ENCODE measurements at places on chromosomes 7 and 10.

DNA sequence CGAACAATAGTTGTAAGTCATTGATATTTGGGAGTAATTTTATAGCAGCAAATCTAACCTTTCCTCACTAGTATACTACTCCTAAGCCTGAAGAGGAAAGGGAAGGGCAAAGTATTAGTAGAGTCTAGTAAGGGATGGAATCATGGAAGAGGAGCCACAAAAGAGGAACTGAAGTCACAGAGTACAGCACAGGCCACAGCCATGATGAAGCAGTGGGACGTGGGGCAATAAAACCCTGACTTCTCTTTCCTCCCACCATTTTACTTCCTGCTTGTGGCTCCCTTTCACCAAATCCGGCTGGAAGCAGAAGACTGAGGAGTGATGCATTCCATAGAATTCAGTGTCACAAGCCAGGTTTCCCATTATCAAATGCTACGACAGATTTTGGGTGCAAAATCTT lies 58.7 kb downstream of the CABCOCO1 start:
- DNase-seq: no peak

DNA sequence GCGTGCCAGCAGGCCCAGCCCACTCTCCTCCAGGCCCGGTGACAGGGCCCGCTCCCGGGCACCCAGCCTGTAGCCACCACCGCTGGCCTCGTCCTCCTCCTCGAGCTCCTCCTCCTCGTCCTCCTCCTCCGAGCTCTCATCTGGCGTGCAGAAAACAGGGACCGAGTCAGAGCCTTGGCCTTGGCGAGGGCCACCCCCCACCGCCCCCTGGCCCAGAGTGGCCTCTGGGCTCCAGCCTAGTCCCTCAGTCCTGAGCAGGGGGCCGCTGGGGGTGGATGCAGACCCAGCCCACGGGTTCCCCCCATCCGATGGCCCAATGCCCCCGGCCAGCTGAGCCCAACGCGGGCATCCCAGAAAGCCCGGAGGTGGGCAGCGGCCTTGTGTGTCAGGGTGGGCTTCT lies 62.9 kb downstream of the SLC29A4 start:
- DNase-seq: no peak

DNA sequence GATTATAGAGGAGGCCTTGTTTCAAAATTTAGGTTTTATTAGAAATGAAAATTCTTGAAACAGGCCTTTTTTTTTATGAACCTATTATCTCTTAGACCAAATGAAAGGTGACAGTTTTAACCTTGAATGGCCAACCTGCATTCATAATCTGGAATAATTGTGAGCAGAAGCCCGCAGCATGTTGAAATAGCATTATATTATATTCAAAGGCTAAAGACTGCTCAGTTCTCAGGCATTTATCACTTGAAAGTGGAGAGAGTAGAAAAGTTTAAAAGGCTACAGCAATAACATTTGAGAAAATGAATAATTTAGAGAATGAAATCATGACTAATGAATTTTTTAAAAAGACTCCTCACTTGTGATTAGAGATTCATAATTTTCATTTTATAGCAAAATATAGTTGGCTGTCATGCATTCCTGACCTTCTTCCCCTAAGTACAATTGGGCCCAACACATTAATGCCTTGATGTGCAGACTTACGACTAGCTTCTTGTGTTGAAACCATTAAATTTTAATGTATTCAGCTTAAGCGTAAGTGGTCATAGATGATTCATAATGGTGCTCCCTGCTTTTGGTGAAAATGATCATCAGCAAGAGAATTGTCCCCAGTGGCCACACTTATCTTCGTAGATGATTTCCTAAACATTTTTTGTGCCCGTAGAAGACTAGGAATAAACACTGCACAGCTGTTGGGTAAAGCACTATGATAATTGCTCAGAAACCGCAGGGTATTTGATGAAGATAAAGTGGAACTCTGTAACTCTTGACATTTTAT lies 346.6 kb upstream of the BMPER start:
- DNase-seq: no peak

DNA sequence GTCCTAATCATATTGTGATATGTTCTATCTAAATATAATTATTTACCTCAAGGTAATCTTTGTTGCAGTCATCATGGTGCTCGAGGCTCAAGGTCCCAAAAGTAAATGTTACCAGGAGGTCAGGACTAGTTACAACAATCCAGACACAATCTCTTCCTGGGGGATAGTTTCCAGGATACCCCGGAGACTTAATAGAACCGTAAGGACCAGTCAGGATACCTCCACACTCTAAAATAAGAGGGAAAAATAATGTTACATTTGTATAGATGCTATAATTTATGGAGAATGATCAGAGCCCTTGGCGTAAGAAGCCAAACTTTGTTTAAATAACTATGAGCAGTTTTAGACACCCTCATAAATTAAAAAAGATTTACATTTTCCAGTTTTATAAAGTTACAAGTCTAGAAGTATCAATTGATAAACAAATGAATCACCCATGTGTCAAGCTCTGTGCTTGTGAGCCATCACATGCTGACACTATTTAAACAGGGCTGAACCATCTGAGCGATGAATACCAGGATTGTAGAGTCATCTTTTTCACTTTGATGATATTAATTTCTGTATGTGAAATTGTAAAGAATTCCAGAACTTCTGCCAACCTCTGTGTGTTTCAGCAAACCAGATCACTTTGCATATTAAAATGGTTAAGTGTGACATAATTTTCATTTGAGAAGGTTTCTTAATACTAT lies 41.3 kb downstream of the CUBN start:
- no peak for DNase-seq

DNA sequence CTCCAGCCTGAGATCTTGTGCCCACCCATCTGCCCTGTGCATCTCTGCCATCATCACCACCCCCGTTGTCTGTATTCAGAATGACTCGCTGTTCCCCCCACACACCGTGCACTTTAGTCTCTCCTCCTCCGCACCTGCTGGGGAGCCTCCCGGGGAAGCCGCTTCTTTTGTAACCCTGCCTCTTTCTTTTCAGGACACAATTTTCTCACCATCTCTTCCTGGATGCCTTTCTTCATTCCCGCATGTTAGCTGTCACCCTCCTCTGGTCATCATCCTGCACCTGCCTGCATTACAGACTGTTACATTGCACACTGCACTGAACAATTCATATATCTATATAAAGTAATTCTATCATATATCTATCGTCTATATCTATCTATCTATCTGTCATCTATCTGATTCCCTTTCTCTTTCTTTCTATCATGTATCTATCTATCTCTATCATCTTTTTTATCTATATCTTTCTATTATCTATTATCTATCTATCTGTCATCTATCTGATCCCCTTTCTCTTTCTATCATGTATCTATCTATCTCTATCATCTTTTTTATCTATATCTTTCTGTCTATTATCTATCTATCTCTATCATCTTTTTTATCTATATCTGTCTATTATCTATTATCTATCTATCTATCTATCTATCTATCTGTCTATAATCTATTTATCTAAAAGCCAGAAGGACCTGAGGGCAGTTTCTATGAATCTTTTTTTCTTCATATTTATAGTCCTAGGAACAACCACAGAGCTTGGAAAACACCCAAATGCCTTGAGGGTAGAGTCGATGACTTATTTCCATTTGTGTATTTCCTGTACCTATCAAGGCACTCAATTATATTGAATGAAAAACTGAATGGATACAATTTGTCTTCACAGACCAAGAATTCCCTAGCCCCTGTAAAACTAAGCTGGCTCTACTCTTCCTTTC lies 642.5 kb downstream of the ACTR3B start:
- no peak for DNase-seq

DNA sequence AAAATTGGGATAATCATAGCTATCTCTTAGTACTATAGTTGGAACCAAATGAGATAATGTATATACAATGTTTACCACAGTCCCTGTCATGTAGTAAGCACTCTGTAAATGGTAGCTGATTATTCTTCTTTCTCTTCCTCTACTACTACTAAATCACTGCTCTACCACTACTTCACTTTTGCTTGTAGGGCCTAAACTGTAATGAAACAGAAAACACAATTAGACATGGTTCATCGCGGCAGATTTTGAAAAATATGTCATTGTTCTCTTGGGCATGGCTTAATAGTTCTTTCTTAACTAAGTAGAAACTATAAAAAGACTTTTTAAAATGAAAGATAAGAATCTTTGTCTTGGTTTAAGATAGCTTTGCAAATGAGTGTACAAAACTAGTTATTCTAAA lies 34.9 kb downstream of the R3HCC1L start:
- no peak for DNase-seq

DNA sequence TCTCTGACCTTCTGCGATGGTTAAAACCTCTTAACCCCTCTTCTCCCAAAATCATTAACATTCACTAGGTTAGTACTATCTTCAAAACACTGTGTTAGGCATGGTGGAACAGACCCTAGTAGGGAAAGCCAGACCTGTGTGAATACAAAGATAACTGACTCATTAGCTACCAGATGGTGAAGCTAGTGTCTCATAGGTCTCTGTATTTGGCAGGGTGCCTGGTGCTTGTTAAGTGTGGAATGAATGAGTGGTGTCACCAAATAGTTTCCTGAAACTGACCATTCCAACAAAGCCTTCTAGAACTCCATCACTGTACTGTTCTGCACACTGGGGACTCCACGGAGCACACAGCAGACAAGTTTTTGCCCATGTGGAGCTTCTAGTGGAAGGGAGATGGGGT lies 27.7 kb upstream of the TM9SF3 start:
- DNase-seq: no peak

DNA sequence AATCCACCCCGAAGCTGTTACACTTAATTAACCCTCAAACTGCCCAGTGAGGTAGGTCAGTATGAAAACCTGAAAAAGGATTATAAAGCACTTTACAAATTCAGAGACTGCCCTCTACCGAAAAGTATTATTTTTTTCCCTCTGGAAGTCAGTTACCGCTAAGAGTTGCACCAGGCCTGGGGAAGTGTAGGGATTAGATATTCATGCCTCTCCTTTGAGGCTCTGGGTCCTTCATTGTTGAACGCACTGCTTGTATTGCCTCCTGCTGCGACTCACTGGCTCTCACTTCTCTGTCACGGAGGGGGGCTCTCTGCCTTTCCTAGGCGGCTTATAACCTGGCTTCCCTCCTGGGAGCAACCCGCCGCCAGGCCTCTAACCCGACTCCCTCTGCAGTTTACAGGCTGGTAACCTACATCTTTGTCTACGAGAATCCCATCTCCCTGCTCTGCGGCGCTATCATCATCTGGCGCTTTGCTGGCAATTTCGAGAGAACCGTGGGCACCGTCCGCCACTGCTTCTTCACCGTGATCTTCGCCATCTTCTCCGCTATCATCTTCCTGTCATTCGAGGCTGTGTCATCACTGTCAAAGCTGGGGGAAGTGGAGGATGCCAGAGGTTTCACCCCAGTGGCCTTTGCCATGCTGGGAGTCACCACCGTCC lies 2.7 kb downstream of the RHBDD2 start:
- DNase-seq: no peak

GRCh38 chr10:113386005-113386404 lies 166.8 kb upstream of the HABP2 start:
- DNase-seq: no peak

DNA sequence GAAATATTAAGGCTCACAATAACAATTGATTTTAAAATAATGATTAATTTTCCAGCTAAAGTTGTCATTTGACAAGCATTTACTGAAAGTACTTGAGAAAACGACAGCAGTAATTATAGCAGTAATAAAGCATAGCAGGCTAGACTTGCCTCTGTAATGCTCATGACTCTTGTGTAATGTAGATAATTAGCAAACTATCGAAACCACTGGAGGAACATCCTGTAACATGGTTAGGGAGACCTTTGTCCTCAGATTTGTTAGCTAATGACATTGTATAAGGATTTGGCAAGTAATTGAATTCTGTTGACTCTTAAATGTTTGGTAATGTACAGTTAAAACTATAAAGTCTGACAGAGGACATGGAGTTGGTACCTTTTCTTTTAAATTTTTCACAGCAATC lies 24.8 kb downstream of the ARL4A start:
- DNase-seq: no peak

- DNase-seq: no peak
Measured at GRCh38 chr10:17662193-17663138, 18.5 kb downstream of the STAM start.

- no peak for DNase-seq
Measured at GRCh38 chr7:101901661-101902491, 84.5 kb downstream of the CUX1 start.

- no peak for DNase-seq
Measured at GRCh38 chr7:12731214-12731656, 43.8 kb downstream of the ARL4A start.

DNA sequence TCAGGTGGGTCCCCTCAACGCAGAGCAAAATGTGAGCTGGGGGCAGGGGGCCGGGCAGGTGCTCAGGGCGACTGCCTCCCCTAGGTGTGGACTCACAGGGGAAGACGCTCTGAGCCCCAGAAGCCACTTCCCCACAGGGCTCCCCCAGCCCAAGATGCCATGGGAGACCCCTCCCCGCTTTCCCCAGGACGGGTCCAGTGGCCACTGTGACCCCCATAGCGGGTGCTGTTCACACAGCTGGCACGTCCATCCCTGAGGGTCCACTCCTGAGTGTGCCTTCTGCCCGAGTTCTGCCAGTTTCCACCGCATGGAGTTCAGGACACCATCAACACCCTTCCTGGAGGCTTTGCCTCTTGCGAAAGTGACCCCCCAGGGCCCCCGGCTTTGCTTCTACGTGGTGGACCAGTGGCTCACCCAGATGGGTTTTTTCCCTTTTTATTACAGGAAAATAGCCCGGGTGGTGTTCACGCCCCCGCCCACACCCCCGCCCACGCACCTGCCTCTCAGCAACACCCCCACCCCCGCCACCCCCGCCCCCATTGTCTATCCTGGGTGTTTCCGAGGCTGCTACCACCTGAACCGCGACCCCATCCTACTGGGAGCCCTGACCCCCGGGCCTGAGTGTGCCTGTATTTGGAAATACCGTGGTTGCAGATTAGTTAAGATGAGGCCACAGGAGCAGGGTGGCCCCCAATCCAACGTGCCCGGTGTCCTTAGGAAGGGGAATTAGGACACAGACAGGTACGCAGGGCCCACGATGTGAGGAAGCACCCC lies 32.0 kb downstream of the ADAP1 start:
- peak; percentile 40 for DNase-seq

DNA sequence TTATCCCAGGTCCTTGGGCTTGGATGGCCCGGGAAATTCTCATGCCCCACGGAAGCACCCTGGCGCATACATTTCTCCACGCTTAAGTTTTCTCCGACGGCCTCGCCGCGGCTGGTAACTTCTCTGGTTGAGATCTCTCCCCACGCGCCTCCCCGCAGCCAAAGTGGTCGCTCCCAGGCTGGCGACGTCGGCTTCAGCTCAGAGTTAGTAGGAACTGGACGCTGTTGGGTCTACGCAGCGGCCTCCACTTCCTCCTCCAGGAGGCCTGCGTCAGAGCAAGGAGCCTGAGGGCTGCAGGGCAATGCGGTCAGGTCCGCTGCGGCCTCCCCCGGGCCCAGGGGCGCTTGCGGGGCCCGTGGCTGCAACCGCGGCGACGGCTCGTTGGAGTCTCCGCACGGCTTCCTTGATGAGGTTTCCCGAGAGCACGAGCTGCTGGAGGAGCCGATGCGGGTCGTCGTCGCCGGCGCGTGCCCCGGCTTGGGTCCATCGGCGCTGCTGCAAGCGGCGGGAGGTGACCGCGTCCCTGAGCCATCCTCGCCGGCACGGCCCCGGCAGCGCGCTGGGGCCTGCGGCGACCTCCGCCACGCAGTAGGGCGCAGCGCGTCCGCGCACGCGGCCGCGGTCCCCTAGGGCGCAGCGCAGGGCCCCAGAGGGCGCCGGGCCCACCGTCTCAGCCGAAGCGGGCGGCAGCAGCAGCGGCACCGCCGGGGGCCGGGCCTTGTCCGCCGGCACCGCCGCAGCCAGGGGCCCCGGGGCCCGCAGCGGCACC lies 744 bp downstream of the FRAT2 start:
- DNase-seq: no peak

GRCh38 chr10:132885451-132886210 lies 56.7 kb downstream of the CFAP46 start:
- DNase-seq: no peak

- DNase-seq: no peak
Measured at GRCh38 chr10:75014516-75015230, 96.8 kb upstream of the SAMD8 start.

All from stimulated activated CD4-positive, alpha-beta T cell treated with anti-CD3 and anti-CD28 coated beads, Interleukin-12 subunit alpha, Interleukin-12 subunit beta, amount 100 ng/mL, for 24 hours (primary cell).